ENCODE measurements at places on chromosomes 5 and 9. TPM values are rescaled to one million over a fixed set of nuclear protein-coding genes. Genes with fewer than 3 reads are reported as not detected.

The CCL19 gene
- not detected for total RNA-seq

The ANGPTL2 gene
- 25.5 TPM for total RNA-seq

The LCN10 gene
- total RNA-seq, result not detected

The TAF11L10 gene
- not detected for total RNA-seq

The SLCO6A1 gene
- not detected for total RNA-seq

The KCNN2 gene
- total RNA-seq, result 7.5 TPM

The TMEFF1 gene
- total RNA-seq, result 35.1 TPM

The ACSL6 gene
- not detected for total RNA-seq

The ADAMTS6 gene
- total RNA-seq, result 27.2 TPM

The SLC6A18 gene
- total RNA-seq, result not detected

The PDE4D gene
- total RNA-seq, result 27.4 TPM

The SAXO1 gene
- not detected for total RNA-seq

The CBY3 gene
- 3.0 TPM for total RNA-seq

The PSAT1 gene
- 22.7 TPM for total RNA-seq

The N4BP3 gene
- total RNA-seq, result 42.8 TPM

The C8G gene
- total RNA-seq, result not detected

The PCDHGC4 gene
- total RNA-seq, result 2.5 TPM

The WNT8A gene
- total RNA-seq, result not detected

The HSD17B4 gene
- 169 TPM for total RNA-seq

The ACTBL2 gene
- total RNA-seq, result 2.8 TPM

The ENC1 gene
- total RNA-seq, result 155 TPM

The LCN15 gene
- not detected for total RNA-seq

The CHSY3 gene
- 2.4 TPM for total RNA-seq

The INSL6 gene
- not detected for total RNA-seq

All from glomerular endothelial cell (primary cell).